ENCODE measurements at places on chromosomes 1 and 21. TPM values are rescaled to one million over a fixed set of nuclear protein-coding genes. Genes with fewer than 3 reads are reported as not detected.

DNA sequence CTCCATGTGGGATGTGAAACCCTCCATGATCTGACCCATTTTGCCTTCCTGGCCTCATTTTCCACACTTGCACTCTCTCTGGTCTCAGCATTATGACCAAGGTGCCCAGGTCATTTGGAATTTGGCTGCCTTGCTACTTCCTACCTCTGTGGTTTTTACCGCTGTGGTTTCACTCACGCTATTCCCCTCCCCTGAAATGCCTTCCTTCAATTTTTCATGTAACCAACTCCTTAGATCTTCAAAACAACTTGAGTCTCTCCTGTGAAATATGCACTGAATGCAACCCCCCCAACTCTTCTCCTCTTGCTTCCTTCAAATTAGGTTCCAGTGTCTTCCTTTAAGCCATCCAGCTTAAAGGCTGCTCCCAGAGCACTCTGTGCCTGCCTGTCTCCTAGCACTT is 50.1 kb downstream of the PHC2 start:
- no peak for DNase-seq

The SEC16B gene
- 0.70 TPM for total RNA-seq

The KCNJ9 gene
- 0.08 TPM for total RNA-seq

DNA sequence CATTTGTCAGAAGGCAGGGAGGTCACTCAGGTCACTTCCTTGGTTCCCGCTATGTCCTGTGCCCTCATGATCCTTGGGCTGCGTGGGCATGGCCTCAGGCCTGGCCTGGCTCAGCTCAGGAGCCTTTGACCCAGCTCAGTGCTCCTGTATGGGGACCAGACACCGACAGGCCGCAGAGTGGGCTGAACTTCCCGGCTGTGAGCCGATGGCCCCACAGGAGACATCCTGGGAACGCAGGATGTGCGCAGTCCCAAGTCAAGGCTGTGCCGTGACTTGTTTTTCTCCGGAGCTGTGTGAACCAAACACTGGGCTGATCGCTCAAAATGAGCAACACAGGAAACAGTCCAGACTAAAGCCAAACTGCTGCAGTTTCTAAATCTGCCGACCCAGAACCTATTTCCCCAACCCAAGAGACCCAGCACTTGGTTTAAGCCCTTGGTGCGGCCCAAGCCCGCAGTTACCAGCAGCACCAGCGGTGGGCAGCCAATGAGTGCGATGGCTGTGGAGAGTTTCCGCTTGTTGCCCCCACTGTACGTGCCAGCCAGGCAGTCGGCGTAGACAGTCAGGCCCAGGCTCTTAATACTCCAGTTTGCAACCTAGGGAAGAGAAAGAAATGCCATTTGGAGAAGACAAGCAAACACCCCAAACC is 92.3 kb upstream of the GCLM start:
- DNase-seq, result no peak

GRCh38 chr1:235996048-235996785 is 68.7 kb downstream of the NID1 start:
- DNase-seq, result no peak

DNA sequence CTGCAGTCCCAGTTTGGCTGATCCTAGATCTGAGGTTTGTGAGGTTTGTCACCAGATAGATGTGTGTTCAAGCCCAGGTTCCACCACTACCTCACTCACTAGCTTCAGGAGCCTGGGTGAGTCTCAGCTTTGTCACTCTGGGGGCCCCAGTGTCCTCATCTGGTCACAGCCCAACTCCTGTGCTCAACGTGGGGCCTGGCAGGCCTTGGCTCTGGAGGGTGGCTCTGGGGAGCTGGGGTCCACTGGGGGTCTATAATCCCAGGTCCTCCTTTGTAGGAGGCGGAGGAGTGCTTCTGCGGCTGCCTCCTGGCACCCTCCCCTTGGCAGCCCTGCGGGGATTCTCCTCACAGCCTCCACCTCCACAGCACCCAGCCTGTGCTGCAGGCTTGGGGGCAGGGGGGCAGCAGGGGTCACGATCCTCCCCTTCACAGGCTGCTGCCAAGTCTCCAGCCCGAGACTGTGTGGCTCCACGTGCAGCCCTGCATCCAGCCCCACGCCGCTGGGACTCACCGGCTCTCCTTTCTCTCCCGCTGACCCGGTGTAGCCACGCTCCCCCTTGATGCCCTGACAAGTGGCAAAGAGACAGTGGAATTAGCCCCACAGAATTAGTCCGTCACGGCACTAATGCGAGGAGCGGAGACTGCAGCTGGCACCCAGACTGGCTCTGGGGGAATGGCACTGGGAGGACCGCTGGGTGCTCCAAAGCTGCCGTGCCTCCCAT is 22.5 kb upstream of the PEF1 start:
- DNase-seq, result no peak

GRCh38 chr1:206503591-206504362 is 3.6 kb upstream of the RASSF5 start:
- no peak for DNase-seq

The SPRR1B gene
- total RNA-seq, result not detected

The TMEM79 gene
- 0.97 TPM for total RNA-seq

The SLAMF7 gene
- not detected for total RNA-seq

The AMY1C gene
- not detected for total RNA-seq

DNA sequence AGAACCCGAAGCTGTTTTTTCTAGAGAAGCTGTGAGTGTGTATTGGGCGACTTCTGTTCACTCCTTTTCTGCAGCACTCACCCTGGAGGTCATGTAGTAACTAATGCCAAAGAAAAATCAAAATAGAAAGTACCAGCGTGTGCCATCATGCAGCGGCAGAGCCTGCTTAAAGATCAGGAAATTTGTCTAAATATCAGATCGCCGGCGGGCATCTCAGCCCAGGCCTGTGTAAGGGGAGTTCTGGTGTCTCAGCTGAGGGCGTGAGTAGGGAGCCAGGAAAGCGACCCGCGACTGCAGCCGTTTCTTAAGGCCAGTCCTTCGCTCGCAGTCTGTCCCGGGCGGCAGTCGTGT is 768 bp downstream of the EDARADD start:
- peak; percentile 65 for DNase-seq

DNA sequence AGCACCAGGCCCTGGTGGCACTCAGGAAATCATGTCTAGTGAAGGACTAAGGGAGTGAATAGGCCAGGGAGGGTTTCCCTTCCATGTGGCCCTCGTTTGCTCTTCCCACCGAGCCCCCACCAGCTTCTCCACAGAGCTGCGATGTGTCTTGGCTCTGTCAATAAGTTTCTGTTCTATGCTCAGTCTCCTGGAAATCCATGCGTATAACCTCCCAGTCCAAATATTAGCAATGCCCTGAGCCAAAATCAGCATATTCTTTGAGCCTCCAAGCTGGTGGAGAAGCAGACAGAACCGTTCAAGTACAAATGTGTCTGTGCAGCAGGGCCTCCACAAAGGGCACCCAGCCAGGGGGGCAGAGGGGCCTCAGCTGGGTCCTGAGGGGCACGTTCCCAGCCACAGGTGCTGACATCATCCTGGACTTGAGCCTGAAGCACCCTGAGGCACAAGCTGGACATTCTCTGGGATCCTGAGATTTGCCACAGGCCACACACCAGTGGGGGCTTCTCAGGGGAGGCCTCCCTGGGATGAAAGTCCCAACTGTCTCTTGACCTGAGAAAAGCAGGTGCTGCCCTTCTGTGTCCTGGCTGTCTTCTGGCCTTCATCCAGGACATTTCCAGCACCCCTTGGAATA is 350.5 kb upstream of the VAMP3 start:
- no peak for DNase-seq

The RAP1GAP gene
- total RNA-seq, result 6.6 TPM

The GBP6 gene
- total RNA-seq, result not detected

GRCh38 chr1:207867136-207868109 is 43.5 kb downstream of the CD34 start:
- DNase-seq, result no peak

DNA sequence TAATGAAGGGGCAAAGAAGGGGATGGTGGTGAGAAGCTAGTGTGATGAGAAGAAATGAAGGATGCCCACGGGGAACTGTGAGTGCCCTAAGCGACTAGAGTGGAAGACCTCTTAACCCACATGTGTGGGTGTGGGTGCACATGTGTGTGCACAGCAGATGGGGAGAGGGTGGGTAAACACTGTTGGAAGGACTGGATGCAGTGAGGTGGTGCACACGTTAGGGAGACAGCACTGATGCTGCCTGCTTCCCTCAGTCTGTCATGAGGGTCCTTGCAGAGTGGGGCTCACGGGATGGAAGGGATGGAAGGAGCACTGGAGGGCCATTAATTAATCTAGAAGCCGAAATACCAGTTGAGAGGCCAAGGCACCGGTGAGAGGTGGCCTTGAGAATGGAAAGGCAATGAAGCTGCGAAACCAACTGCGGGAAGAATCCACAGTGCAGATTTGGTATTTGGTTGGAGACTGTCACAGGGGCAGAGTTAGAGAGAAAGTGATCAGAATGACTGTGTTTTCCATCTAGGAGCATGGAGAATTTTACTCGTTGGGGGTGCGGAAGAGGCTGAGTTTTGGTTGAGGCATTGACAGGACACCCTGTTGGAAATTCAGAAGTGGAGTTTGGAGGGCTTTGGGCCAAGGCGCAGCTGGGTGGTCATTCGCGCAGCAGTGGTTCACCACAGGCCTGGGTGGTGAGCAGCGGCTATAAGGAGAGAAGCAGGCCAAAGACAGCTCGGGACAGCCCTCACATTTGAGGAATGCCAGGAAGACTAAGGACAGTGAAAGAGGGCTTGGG is 15.8 kb downstream of the RCSD1 start:
- no peak for DNase-seq

GRCh38 chr1:62346886-62347285 is 27.7 kb upstream of the KANK4 start:
- DNase-seq, result no peak

The RGS18 gene
- total RNA-seq, result not detected

DNA sequence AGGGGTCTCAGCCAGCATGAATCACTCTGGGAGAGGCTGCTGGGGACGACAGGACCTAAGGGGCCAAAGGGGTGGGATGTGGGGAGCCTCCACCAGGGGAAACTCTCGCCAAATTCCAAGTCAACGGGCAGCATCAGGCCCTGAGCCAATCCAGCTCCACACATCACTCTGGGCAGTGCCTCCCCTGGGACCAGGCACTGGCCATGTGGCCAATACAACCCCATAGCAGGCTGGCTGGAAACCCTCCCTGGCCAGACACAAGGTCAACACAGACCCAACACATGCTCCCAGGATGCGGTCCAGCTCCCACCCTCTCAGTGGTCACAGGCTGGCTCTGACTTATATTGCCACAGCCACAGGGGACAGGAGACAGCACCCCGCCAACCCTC is 60.0 kb downstream of the MEGF6 start:
- DNase-seq, result no peak

DNA sequence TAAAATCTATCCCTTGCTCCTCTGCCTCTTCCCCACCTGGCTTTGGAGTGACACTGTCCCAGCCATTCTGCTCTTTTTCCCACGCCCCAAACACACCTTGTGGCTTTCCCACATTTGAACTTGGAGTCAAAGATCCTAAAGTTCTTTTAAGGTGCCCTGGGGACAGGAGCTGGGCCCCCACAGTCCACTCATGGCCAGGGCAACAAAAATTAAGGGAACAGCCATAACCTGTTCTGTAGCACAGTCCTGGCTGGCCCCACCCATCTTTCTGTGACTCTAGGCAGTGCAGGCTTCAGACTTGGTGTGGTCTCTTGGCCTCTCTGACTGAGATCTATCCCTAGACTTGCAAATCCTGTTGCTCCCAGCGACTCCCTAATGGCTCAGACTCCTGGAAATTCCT is 143.0 kb upstream of the MAGI3 start:
- no peak for DNase-seq

GRCh38 chr1:213523781-213524398 is 463.9 kb upstream of the PROX1 start:
- no peak for DNase-seq

GRCh38 chr1:38327559-38327973 is 281.0 kb upstream of the POU3F1 start:
- DNase-seq, result no peak

GRCh38 chr1:76137746-76138145 is 63.2 kb downstream of the ST6GALNAC3 start:
- DNase-seq, result no peak

DNA sequence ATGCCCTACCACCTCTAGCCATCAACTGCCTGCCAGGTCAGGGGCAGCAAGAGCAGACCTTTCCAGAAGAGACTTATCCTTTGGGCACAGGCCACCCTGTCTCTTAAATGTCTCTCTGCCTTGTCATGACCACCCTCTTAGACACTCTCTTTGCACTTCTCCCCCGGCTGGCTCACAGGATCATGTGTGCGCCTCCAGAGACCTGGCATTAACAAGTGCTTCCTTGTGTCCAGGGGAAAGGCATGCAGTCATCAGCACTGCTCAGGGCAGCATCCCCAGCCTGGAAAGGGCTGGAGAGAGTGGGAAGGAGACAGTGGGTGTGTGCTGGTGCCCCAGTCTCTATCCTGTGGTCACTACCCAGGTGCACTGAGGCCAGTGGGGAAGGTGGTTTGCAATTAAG is 85.2 kb upstream of the TLR5 start:
- no peak for DNase-seq

The HMGN2 gene
- 330 TPM for total RNA-seq

DNA sequence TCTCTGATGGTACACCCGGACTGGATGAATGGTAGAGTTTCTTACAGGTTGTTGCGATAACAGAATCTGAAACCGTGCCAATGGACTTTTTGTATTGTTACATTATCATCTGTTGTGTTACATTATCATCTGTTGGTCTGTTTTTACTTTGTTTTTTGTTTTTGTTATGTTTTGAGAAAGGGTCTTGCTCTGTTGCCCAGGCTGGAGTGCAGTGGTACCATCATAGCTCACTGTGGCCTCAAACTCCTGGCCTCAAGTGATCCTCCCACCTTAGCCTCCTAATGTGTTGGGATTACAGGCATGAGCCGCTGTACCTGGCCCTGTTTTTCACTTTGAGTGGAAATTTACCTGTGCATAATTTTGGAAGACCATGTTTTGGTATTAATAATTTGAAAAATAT is 10.2 kb upstream of the PEX10 start:
- DNase-seq, result no peak

DNA sequence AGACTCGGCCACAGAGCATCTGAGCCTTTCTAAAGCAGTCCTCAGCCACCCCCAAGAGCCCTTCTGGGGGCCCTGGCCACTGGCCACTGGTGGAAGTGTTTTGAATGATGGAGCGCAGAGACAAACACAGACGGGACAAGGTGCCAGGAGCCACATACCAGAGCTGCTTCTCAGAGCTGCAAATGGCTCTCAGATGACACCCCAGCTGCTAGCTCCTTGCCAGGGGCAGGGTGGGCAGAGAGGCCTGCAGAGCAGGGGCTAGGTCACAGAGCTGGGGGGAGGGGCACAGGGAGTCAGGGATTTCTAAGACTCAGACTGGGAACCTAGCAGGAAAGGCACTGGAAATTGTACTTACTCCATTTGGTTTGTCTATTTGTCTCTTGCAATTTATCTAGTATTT is 30.4 kb downstream of the KCNN3 start:
- peak; percentile 40 for DNase-seq
